ENCODE measurements at places on chromosomes 3 and 15. TPM values are rescaled to one million over a fixed set of nuclear protein-coding genes. Genes with fewer than 3 reads are reported as not detected.

The LMCD1 gene
- polyA plus RNA-seq = 4.8 TPM

The LRRC31 gene
- polyA plus RNA-seq = not detected

The SERINC4 gene
- 1.1 TPM for polyA plus RNA-seq

The ISLR2 gene
- polyA plus RNA-seq = not detected

The CKMT1B gene
- polyA plus RNA-seq = not detected

The STRA6 gene
- polyA plus RNA-seq = not detected

The KIF7 gene
- not detected for polyA plus RNA-seq

The GOLGA6L9 gene
- 0.60 TPM for polyA plus RNA-seq

The SLC7A14 gene
- polyA plus RNA-seq = not detected

The PLS1 gene
- polyA plus RNA-seq = not detected

The TP53BP1 gene
- 10.7 TPM for polyA plus RNA-seq

The B4GALT4 gene
- polyA plus RNA-seq = 8.7 TPM

The RBPMS2 gene
- polyA plus RNA-seq = 0.14 TPM

The IGDCC3 gene
- polyA plus RNA-seq = not detected

The GREM1 gene
- polyA plus RNA-seq = not detected

The MYLK gene
- polyA plus RNA-seq = 2.4 TPM

The HRH1 gene
- polyA plus RNA-seq = not detected
